ENCODE measurements at places on chromosomes 2 and 18.

- no peak for DNase-seq
Observed at GRCh38 chr2:18610090-18610489, 20.7 kb upstream of the NT5C1B start.

- DNase-seq, result no peak
Observed at GRCh38 chr2:214401580-214401979, 9.3 kb upstream of the VWC2L start.

GRCh38 chr2:191184457-191184856 is 33.7 kb upstream of the STAT4 start:
- no peak for DNase-seq

GRCh38 chr18:48038636-48039035 is 108.2 kb upstream of the SMAD2 start:
- DNase-seq, result no peak

DNA sequence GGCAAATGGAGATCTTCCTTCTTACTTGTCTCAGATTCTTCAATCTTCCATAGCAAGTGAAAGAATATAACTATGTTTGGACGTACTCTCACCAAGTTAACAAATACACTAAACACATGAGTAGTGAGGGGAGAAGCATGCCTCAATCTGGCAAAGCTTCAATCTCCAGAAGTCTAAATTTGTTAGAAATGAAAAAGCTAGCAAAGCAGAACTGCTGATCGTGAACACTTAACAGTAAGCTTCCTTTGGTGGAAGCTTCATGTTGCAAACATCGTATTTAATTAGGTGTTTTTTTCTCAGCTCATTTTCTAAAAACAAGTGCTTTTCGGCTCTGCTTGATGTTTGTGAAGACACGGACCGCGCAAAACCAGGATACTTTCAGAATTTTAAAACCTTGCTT is 12.7 kb upstream of the SCN1A start:
- DNase-seq, result no peak
